Stimulated activated CD4-positive, alpha-beta T cell treated with anti-CD3 and anti-CD28 coated beads, TNF-alpha, amount 100 ng/mL, for 1 hour (primary cell): ENCODE measurements at places on chromosomes 6 and 20.

DNA sequence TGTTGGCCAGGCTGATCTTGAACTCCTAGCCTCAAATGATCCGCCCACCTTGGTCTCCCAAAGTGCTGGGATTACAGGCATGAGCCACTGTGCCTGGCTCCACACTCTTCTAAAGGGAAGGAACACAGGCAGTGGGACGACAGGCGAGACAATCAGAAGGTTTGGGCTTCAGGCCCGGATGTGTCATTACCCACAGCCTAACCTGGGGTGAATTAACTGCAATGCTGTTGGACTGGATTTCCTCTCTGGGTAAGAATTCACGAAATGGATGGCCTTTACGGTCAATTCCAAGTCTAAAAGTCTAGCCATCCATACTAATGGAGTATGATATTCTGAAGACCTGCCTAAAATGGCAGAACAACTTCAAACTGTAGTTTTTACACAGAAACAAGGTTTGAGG is 83.7 kb upstream of the CCDC28A start:
- DNase-seq, result no peak

- no peak for DNase-seq
Measured at GRCh38 chr6:31775184-31775583, 1.9 kb downstream of the VWA7 start.

DNA sequence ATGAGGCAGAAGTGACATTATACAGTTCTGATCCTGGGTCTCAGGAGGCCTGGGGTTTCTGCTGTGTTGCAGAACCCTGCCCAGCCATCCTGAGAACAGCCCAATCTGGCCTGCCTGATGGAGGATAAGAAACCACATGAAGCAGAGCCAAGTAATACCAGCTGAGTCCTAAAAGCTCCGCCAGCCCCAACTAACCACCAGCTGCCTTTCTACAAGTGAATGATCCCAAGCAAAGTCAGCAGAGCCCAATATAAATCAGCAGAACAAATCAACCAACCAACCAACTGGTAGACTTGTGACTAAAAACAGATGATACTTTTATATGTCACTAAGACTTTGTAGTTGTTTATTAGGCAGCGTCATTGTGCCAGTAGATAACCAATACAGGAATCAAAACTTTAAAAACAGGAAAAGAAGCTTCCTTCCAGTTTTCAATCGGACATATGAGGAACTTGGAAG is 52.1 kb downstream of the SNX5 start:
- no peak for DNase-seq

- DNase-seq, result no peak
Measured at GRCh38 chr6:92504509-92504908, 914.9 kb downstream of the EPHA7 start.

DNA sequence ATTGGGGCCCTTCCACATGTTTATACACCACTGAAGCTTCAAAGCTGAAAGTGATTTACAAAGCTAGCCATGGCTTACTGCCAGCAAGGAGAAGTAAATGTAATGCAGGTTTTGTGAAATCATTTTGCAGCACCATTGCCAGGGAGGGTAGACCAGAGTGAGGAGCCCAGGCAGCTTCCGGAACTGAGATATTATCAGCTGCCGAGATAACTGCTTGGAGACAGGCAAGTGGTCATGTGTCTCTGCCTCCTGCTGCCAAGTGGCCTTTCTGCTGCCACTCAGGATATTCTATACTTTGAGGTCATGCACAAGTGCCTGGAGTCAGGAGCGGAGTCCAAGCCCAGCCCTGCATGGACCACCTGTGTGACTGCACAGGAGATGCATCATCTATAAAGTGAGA is 160.2 kb downstream of the SYNDIG1 start:
- DNase-seq, result no peak

GRCh38 chr20:878511-879307 is 37.4 kb downstream of the ANGPT4 start:
- no peak for DNase-seq

DNA sequence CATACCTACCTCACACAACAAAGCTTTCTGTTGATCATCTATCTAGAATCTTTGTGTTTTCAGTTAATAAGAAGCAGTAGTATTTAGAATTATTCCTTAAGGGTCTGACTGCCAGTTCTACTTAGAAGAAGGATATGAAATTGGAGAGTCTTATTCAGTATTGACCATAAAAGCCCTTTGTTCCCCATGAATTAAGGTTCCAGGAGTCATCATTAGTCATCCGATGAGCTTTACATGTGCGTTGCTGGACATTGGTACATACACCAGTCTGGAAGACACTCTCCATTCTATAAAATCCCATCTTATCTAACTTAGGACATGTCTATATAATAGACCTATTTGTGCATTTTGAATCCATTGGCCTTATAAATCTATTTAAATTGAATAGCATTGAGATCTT is 34.4 kb upstream of the RNF217 start:
- no peak for DNase-seq

DNA sequence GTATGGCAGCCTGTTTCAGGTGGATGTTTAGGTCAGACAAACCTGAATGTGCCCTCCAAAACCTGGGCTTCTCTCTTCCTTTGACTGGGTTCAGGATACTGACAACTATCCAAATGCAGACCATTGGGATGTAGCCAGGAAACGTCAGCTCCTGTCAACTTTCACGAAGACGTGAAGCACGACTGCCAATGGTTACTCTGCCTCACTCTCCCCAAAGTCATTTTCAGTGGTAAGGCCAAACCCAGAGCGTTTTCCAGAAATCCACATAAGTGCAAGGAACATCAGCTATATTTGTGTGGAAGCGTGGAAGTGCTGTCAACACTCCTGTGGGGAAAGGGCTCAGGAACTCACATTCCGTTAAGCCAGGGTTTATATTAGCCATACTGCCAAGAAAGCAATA is 20.1 kb upstream of the RCAN2 start:
- no peak for DNase-seq

DNA sequence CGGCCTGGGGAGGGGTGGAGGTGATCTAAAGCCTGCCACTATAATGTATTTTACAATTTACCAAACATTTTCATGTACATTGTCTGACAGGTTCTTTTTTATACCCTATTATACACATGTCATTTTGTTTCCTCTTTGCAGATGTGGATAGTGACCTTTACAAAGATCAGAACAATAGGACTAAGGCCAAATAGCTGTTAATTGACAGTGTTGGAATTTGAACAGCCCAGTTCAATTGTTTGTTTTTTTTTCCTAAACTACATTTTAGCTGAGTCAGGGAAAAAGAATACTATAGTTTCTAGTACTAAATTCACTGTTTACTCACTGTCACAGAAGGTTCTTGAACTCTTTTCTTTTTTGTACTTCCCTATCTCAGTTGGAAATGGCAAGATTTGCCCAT is 40.2 kb downstream of the PGM3 start:
- DNase-seq, result no peak

DNA sequence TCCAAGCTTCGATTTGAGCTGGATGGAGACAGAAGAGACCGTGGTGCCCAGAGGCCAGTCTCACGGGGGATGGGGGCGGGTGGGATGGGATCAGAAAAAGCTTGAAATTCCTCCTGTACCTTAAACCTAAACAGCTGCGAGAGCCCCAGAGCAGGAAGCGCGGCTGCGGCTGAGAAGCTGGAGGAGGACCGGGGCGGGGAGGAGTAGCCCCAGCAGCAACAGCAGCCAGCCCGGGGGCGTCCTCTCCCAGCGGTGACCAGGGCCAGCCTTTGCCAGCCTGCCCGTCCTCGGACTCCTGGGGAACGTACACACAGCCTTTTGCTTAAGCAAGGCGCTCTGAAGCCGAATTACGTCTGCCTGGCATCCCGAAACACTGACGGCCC is 17.4 kb upstream of the PRDM13 start:
- DNase-seq, result no peak

- DNase-seq, result no peak
Measured at GRCh38 chr6:6730831-6731230, 142.3 kb downstream of the LY86 start.

- no peak for DNase-seq
Measured at GRCh38 chr6:36576578-36576977, 17.6 kb upstream of the SRSF3 start.

GRCh38 chr6:80907831-80908230 is 801.4 kb downstream of the BCKDHB start:
- DNase-seq, result no peak

GRCh38 chr6:170085475-170086401 is 205.1 kb downstream of the DLL1 start:
- DNase-seq, result no peak

GRCh38 chr20:18754030-18754652 is 59.4 kb upstream of the SCP2D1 start:
- DNase-seq, result no peak

DNA sequence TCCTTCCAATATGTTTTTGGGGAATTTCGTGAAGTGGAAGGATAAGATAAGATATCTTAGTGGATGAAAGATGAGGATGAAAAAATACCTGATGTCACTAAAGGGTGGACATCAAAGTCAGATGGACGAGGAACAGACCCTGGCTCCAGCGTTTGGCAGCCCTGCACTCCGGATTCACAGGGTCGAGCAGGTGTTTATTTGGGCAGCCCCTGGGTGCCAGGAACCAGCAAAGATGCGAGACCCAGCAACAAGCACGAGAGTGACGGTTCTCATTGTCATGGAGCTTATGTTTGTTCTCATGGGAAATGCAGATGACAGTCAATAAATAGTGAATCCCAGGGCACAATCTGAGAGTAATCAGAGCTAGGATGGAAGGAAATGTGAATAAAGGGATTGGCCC is 131.1 kb downstream of the PHACTR3 start:
- DNase-seq, result no peak

DNA sequence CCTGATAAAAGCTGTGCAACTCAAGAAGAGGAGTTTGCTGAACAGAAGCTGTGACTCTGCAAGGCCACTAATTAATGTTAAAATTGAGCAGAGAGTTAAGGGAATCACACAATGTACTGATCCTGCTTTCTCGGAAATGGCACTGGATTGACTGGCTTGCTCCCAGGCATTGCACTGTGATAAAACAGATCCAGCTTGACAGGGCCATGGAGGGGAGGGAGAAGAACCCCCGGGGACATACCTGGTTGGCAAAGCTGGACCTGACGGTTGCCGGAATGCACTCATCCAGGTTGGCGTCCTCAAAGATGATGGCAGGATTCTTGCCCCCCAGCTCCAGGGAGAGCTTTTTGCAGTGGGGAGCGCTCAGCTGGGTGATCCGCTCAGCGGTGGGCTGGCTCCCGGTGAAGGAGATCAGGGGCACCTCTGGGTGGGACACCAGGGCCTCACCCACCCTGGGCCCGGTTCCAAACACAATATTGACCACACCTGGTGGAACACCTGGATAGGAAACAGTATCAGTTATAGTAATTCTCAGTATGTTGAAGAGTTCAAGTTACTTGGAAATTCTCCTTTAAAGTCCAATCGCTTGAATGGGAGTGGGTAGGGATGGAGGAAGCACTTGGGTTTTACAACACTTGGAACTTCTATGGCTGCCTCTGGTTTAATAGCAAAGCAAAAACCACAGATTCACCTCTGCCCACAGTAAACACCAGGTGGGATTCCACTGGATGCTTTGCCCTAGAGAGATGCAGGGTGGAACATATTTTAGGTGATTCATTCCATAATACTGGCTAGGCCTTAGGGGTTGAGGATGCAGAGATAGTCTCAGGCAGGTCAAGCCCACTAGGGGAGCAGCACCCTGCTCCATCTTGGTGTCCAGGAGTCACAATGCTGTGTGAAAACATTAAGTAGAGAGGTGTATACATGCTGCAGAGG is 17.1 kb downstream of the ALDH8A1 start:
- no peak for DNase-seq

- no peak for DNase-seq
Measured at GRCh38 chr6:5205877-5206850, 54.6 kb downstream of the LYRM4 start.

DNA sequence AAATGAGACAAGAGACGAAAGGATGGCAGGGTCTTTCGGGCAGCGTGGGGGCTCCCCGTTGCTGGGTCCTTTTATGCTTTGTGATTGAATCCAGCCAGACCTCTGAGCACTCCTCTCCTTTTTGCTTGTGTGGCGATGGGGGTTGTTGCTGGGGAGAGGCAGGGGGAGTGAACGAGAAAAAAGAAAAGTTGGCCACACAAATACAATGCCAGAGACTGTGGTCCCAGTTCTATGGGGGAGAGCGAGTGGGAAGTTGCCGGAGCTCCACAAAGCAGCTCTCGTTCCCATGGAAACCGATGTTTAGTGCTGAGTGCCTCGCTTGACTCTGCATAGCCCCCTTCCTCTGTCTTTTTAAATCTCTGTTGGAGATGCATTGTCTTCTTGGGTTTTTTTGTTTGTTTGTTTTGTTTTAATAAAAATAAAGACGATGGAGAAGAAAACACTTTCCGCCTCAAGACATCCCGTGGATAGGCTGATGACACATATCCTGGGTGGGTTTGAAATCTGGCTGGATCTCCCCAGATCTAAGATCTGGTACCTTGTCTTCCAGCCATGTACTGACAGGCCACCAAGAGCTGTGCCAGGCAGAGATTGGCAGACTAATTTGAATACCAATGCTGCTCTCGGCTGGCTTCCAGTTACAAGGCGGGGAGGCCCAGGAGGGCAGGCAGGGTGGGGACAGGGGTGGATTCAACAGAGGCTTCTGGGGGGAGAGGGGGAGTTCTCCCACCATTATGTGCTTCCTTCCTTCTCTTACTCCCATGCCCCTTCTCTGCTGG is 529.3 kb downstream of the QKI start:
- DNase-seq, result no peak

- no peak for DNase-seq
Measured at GRCh38 chr6:125188037-125188436, 34.5 kb downstream of the TPD52L1 start.

GRCh38 chr6:148559848-148560433 is 186.9 kb upstream of the UST start:
- DNase-seq, result peak; percentile 18

- DNase-seq, result no peak
Measured at GRCh38 chr6:141153563-141153962, 979.2 kb upstream of the GJE1 start.

DNA sequence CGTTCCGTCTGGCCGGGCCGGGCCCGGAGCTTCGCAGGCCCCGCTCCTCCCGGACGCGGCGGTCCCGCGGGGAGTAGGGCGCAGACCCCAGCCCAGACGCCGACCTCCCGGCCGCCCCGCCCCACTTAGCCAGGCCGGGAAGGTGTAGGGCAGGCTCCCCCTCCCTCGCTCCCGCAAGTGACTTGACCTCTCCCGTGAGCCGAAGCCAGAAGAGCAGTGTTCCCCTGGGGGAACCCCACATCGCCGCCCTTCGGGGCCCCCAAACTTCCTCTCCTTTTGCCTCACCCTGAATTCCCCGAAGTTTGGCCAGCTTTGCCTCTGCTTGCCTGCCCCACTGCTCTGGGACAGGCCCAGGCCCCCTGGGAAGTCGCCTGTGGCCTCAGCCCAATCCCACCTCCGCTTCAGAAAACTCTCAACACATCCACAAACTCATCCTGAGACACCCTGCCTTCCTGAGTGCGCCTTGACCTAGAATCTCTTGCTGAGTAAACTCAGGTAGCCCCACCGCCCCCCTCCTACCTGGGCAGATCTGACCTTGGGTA is 524 bp upstream of the NOL4L start:
- DNase-seq, result no peak

DNA sequence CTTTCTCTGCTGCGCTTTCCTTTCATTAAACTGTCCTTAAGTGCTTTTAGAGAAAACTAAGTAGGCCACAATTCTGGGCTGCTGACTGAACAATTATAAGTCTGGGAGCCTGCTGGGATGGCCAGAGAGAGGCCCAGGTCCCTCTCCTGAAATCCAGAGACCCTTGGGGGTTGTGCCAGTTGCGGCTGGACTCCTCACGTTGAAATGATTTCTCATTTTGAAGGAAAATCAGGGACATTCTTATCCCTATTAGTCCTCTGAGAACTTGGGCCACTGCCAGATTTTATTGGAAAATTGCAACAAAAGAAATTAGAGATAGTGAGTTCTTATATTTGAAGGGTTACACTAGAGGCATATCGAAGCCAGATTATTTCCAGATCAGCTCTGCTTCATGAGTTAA is 145.1 kb downstream of the CLIC5 start:
- no peak for DNase-seq
